CD4-positive, alpha-beta T cell treated with Interleukin-17A for 4 hours (primary cell): ENCODE measurements at places on chromosomes 5 and 9.

GRCh38 chr9:116671605-116672004, 15.5 kb upstream of the TRIM32 start:
- DNase-seq, result no peak

DNA sequence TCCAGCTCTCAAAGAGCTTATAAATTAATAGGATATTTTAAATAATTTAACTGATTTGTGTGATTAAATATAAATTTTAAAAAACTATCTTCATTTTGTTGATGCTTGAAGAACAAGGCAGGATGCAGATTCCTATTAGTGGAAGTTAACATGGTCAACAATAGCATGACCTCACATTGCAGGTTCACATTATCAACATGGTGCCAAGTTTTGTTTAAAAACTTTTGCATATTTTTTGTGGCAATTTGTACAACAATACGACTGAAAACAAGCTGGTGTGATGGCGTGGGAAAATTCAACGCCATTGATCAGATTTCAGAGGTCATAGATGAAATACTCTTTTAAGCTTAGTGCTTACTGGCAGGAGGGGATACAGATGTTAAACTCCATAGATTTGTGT, 114.1 kb upstream of the MYO10 start:
- no peak for DNase-seq

GRCh38 chr5:1312993-1313833, 18.3 kb upstream of the TERT start:
- peak; percentile 70 for DNase-seq

DNA sequence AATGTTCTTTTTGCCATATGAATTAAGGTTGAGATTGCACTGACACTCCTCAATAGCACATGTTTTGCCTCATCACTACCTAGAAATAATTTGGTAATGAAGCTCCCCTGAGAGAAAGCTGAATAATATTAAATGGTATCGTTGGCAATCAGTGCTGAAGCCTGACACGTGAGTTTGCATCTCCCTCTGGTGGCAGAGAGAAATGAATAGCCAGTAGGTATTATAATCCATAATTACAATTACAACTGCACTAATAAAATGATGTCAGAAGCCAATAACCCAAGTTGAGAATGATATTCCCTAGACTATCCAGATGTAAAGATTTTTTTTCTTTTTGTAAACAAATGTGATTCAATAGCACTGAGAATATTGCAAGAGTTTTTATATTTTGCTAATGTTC, 700.3 kb downstream of the PTPRD start:
- no peak for DNase-seq

GRCh38 chr9:98427491-98427890, 172.0 kb upstream of the TBC1D2 start:
- no peak for DNase-seq

- peak; percentile 78 for DNase-seq
Measured at GRCh38 chr9:120877276-120878034, 467 bp upstream of the PHF19 start.

DNA sequence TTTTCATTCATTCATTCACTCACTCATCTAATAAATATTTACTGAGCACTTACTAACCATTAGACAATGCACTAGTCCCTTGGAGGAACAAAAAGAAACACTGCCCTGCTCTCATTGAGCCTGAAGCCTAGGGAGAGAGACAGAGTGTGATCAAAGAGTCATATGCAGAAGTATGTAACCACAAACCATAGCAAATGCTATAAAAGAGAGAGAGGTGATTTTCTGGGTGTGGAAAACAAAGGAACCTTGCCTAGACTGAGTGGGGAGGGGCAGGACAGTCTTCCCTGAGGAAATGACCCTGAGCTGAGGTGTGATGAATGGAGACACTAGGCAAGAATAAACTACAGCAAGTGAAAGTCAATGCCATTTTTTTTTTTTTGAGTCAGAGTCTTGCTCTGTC, 10.8 kb upstream of the ADRA1B start:
- DNase-seq, result no peak

- peak; percentile 57 for DNase-seq
Measured at GRCh38 chr5:54673523-54674225, 156.1 kb downstream of the SNX18 start.

- no peak for DNase-seq
Measured at GRCh38 chr9:71079451-71079850, 42.0 kb downstream of the TRPM3 start.

GRCh38 chr5:14824499-14824898, 47.1 kb downstream of the ANKH start:
- no peak for DNase-seq

DNA sequence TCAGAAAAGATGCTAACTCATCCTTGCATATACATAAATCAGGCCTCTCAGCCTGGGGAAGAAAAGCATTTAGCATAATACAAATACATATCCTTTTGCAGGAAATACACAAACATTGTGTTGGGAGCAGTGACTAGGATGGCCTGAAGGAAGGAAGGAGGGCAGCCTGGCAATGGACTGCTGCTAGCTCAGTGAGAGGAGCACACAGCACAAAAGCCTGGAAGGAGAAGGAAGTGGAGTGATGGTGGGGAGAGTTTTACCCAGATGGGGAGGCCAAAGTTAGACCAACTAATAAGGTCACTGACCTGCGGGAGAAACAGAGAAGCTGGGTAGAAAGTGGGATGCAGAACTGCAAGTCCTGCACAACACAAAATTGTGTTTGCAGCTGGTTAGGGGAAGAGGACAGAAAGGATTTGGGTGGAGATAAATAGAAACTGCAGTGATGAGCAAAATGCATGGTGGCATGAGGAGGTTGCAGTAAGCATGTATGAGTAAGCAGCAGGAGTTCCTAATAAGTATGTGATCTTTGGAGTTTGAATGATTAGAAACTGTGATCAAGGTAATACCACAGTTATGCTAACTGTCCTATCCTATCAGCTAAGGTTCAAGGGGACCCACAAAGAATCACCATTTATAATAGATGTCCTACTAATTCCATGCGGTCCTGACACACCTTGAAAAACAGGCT, 39.5 kb downstream of the SEMA6A start:
- DNase-seq, result no peak
